ENCODE measurements at places on chromosomes 16 and 17. TPM values are rescaled to one million over a fixed set of nuclear protein-coding genes. Genes with fewer than 3 reads are reported as not detected.

The CFAP97D1 gene
- not detected for total RNA-seq

The BRCA1 gene
- total RNA-seq, result 16.2 TPM

The RHBDL3 gene
- total RNA-seq, result 14.1 TPM

The CDT1 gene
- 4.4 TPM for total RNA-seq

The CMTM2 gene
- total RNA-seq, result 1.7 TPM
